ENCODE measurements at places on chromosomes 11 and 22. TPM values are rescaled to one million over a fixed set of nuclear protein-coding genes. Genes with fewer than 3 reads are reported as not detected.
A peak's percentile ranks its signal among the peaks of the same experiment; 100 is the strongest.

DNA sequence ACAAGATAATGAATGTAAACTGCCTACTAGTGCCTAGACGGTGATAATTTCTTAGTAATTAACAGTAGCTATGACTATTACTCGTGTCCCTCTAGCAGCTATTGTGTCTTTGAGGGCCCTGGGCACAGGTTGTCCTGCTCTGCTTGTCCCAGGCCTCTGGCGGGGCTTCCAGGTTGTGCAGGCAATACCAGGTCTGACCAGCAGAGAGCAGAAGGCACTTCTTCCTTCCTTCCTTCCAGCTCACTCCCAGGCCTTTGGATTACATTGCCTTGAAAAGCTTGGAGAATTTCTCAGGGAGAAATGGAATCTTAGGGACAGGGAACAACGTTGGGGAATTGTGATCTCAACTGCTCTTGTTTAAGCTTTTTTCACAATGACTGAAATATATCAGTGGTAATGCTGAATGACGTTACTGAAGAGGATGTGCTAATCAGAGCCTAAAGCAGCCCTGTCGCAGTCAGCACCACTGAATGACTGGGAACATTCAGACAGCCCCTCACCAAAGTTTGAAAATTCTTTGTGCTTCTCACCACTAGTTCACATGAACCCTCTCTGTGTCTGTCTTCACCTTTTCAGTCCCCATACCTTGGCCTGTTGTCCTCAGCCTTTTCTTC lies 8.4 kb upstream of the CCKBR start:
- no peaks in the 10 kb centered on the region for H3K27me3 ChIP-seq
- H3K27ac ChIP-seq = no peak overlapping the region
- H3K36me3 ChIP-seq = no peaks in the 10 kb centered on the region
- no peaks in the 10 kb centered on the region for H3K4me1 ChIP-seq

GRCh38 chr11:46916286-46917108 lies 1.9 kb downstream of the LRP4 start:
- H3K4me1 ChIP-seq = no peaks in the 10 kb centered on the region
- H3K27me3 ChIP-seq = no peaks in the 10 kb centered on the region
- no peak overlapping the region for H3K27ac ChIP-seq

GRCh38 chr11:60116996-60117790 lies 28.7 kb downstream of the MS4A2 start:
- no peak overlapping the region for H3K4me3 ChIP-seq
- no peaks in the 10 kb centered on the region for H3K36me3 ChIP-seq
- H3K4me1 ChIP-seq = no peaks in the 10 kb centered on the region
- H3K27ac ChIP-seq = no peak overlapping the region
- H3K27me3 ChIP-seq = no peaks in the 10 kb centered on the region

- H3K4me1 ChIP-seq = no peaks in the 10 kb centered on the region
- no peak overlapping the region for H3K27ac ChIP-seq
- no peak overlapping the region for H3K4me3 ChIP-seq
Measured at GRCh38 chr22:37294747-37295146, 12.4 kb downstream of the CYTH4 start.

DNA sequence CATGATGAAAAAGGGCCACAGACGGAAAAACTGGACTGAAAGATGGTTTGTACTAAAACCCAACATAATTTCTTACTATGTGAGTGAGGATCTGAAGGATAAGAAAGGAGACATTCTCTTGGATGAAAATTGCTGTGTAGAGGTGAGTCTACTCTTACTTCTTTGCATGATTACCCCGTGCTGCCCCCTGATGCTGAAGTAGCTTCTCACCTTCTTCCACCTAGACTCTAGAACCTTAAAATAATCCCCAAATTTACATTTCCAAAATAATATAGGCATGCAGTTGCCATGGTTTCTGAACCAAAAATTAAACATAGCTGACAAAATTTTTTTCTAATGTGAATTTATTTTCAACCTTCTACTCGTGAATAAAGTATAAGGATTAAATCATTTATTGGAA lies 64.2 kb downstream of the SWAP70 start:
- H3K36me3 ChIP-seq = no peaks in the 10 kb centered on the region
- H3K27ac ChIP-seq = no peak overlapping the region
- no peak overlapping the region for H3K4me3 ChIP-seq

DNA sequence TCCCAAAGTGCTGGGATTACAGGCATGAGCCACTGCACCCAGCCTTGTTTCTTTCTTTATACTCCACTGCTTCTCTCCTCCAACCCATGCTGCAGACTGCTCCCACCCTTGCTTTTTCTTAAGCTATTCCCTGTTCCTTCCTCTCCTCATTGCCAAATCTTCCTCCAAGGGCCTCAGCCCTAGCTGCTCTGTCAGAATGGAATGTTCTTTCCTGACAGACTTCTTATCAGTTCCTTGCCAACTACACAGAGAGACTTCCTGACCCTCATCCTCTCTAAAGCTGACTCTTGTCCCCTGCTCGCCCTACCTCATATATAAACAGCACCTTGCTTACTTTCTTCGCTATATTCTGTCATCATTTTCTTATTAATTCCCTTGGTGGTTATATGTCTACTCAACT lies 16.9 kb upstream of the PIK3C2A start:
- H3K4me1 ChIP-seq = no peaks in the 10 kb centered on the region
- H3K36me3 ChIP-seq = no peaks in the 10 kb centered on the region
- no peak for DNase-seq
- H3K27ac ChIP-seq = no peak overlapping the region
- H3K4me3 ChIP-seq = no peak overlapping the region

- H3K36me3 ChIP-seq = no peaks in the 10 kb centered on the region
- H3K27ac ChIP-seq = no peak overlapping the region
- H3K27me3 ChIP-seq = no peaks in the 10 kb centered on the region
- no peak overlapping the region for H3K4me3 ChIP-seq
Measured at GRCh38 chr22:29689880-29690213, 30.0 kb upstream of the CABP7 start.

DNA sequence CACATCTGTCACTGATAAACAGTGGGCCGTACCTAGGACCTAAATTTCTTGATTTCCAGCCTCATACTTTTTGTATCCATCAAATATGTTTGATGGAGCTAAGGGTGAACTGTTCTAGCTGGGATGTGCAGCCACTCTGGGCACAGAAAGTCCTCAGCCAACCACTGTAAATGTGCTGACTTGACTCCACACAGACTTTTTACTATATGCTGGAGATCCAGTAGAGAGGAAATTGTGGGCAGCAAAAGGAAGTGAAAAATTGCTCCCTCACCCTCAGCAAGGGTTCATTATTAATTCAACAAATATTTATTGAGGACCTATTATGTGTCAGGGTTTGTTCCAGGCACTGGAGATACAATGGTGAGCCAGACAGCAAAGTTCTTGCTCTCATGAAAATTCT lies 54.2 kb upstream of the AMPD3 start:
- H3K4me3 ChIP-seq = no peak overlapping the region
- no peak for DNase-seq
- H3K27ac ChIP-seq = no peak overlapping the region
- no peaks in the 10 kb centered on the region for H3K27me3 ChIP-seq

DNA sequence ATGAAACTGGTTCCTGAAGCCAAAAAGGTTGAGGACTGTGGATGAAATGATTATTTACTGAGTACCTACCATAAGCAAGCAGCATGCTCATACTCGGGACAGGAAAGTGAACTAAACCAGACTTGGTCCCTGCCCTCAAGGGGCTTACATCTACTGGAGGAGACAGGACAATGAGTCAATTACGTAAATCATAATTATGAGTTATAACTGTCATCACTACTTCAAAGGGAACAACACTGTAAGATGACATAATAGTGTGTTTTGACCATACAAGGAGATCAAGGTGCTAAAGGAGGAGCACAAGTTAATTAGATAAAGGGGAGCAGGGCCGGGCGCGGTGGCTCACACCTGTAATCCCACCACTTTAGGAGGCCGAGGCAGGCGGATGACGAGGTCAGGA lies 2.5 kb downstream of the FAM227A start:
- no peak for DNase-seq
- no peaks in the 10 kb centered on the region for H3K4me1 ChIP-seq
- H3K27ac ChIP-seq = no peak overlapping the region
- no peak overlapping the region for H3K4me3 ChIP-seq

DNA sequence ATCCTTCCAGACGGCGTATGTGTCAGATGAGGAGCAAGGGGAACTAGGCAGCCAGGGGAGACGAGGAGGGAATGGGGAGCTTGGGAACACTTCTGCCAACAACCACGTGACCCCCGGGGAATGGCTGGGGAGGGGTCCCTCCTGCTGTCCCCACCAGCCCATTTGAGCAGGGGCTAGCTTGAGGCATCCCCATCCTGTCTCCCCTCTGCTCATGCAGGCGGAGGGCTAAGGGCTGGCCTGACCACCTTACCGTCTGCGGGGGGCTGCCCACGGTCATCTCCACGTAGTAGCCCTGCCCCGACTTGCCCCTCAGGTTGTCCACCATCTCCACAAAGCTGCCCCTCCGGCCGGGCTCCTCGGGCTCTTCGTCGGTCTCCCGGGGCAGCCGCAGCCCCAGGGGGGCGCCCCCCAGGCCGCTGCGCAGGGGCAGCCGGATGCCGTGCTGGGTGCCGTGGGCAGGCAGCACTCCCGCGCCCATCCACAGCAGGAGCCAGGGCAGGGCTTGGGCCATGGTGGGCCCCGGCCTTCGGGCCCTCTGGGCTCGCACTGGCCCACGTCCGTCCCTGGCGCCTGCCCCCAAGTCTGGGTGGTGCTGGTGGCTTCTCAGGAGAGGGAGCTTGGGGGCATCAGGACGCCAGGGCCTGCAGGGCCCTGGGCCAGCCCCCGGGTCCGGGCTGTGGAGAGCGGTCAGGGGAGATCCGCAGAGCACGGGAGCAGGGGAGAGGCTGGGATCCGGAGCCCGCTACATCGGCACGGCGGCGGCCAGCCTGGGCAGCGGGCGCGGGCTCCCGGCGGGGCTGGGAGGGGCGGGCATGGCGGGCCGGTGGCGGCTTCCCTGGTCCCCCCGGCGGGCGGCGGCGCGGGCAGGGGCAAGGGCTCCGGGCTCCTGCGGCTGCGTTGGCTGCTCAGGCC lies 515 bp downstream of the BACE1 start:
- no peaks in the 10 kb centered on the region for H3K4me1 ChIP-seq
- H3K4me3 ChIP-seq = peak overlapping the region; percentile 76
- no peaks in the 10 kb centered on the region for H3K36me3 ChIP-seq
- no peak for DNase-seq
- H3K27me3 ChIP-seq = no peaks in the 10 kb centered on the region

- H3K4me1 ChIP-seq = no peaks in the 10 kb centered on the region
- DNase-seq = no peak
- H3K27ac ChIP-seq = no peak overlapping the region
- H3K4me3 ChIP-seq = no peak overlapping the region
Measured at GRCh38 chr22:36204632-36205015, 3.0 kb upstream of the APOL4 start.

GRCh38 chr22:36247955-36248354 lies 5.0 kb upstream of the APOL1 start:
- no peak for DNase-seq
- H3K27ac ChIP-seq = no peak overlapping the region
- no peaks in the 10 kb centered on the region for H3K27me3 ChIP-seq
- H3K4me3 ChIP-seq = no peak overlapping the region
- no peaks in the 10 kb centered on the region for H3K36me3 ChIP-seq

GRCh38 chr11:36009473-36009872 lies 65.6 kb downstream of the LDLRAD3 start:
- DNase-seq = no peak
- no peak overlapping the region for H3K4me3 ChIP-seq
- H3K36me3 ChIP-seq = no peaks in the 10 kb centered on the region
- no peak overlapping the region for H3K27ac ChIP-seq

- H3K27ac ChIP-seq = no peak overlapping the region
- H3K27me3 ChIP-seq = no peaks in the 10 kb centered on the region
- H3K4me3 ChIP-seq = no peak overlapping the region
- no peaks in the 10 kb centered on the region for H3K36me3 ChIP-seq
Measured at GRCh38 chr22:49107561-49107960, 720.1 kb downstream of the BRD1 start.

GRCh38 chr11:2540223-2540991 lies 95.6 kb downstream of the KCNQ1 start:
- no peak overlapping the region for H3K27ac ChIP-seq
- H3K4me3 ChIP-seq = no peak overlapping the region
- H3K36me3 ChIP-seq = no peaks in the 10 kb centered on the region
- no peaks in the 10 kb centered on the region for H3K4me1 ChIP-seq

DNA sequence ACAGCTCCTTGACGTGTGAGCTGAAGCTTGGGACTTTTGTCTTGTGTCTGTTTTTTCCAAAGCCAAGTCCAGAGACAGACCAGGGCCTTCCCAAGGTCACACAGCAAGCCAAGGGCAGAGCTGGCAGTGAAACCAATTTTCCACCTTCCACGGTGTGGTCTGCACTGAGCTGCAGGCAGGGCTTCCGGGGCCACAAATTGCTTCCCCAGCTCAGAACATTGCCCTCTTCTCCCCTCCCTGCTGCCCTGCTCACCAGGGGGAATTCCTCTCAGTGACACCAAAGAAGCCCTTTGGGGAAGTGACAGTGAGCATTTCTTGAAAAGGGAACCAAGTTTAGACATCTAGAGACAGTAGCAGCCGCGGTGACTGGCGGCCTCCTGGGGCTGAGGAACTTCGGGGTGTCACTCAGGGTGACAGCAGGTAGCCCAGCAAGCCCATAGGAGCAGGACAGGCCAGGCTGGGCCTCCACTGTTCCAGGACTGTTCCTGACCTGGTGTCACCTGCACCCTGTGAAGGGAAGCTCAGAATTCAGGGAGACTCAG lies 9.2 kb downstream of the FXYD2 start:
- H3K4me3 ChIP-seq = no peak overlapping the region
- H3K36me3 ChIP-seq = no peaks in the 10 kb centered on the region
- no peaks in the 10 kb centered on the region for H3K27me3 ChIP-seq
- H3K4me1 ChIP-seq = no peaks in the 10 kb centered on the region
- DNase-seq = no peak

- no peak overlapping the region for H3K4me3 ChIP-seq
- H3K4me1 ChIP-seq = no peaks in the 10 kb centered on the region
- peaks cover 4% of the 10 kb centered on the region for H3K36me3 ChIP-seq
Measured at GRCh38 chr11:74966651-74967050, 17.6 kb downstream of the SPCS2 start.

DNA sequence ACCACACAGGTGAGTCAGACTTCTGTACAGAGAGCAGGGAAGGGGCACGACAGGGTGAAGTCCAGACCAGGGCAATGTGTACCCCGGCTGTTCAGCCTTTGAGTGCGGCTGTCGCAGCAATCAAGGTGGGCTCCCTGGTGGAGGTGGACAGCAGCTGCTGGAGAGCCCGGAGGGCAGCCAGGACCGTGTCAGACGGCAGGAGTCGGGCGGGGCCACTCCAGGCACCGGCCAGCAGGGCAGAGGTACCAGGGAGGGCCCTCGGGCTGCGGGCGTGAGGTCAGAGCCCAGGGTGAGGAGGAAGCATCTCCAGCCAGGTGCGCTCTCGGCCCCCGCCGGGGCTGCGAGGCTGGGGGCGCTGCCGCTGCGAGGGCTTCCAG lies 802 bp upstream of the PIM3 start:
- DNase-seq = peak; percentile 63
- H3K27ac ChIP-seq = peak overlapping the region; percentile 37
- peaks cover 3% of the 10 kb centered on the region for H3K36me3 ChIP-seq
- H3K27me3 ChIP-seq = no peaks in the 10 kb centered on the region
- H3K4me1 ChIP-seq = no peaks in the 10 kb centered on the region

Gene CCDC116
- total RNA-seq = 1.0 TPM

Gene ANKK1
- 0.57 TPM for total RNA-seq

Gene ADORA2A
- 5.1 TPM for total RNA-seq

Gene LYVE1
- total RNA-seq = 179 TPM

Gene TSSK2
- total RNA-seq = not detected

Gene INS
- 1.9 TPM for total RNA-seq

Gene DCPS
- total RNA-seq = 9.0 TPM

Gene SCGB1D2
- total RNA-seq = not detected

Measured in aorta (tissue), 5 donors.